ENCODE measurements at places on chromosomes 3 and 15.

DNA sequence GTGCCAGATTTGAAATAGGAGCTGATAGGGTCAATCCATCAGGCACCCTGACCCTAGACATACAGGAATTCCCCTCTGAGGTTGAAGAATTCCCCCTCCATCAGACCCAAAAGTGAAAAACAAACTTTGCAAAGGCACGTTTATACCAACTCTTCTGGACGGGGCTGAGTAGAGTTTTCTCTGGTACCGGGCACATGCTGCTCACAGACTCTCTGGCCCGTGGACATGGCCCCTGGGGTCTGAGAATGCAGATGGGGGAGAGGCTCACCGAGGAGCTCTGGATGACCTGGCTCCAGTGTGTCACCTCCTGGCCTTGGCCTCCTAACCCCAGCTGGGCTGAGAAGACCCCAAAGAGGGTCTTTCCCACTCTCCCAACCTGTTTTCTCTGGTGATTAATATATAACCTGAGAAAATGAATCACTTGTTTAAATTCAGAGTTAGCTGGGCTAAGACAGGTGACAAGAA, 11.2 kb upstream of the LIPC start:
- DNase-seq = no peak

DNA sequence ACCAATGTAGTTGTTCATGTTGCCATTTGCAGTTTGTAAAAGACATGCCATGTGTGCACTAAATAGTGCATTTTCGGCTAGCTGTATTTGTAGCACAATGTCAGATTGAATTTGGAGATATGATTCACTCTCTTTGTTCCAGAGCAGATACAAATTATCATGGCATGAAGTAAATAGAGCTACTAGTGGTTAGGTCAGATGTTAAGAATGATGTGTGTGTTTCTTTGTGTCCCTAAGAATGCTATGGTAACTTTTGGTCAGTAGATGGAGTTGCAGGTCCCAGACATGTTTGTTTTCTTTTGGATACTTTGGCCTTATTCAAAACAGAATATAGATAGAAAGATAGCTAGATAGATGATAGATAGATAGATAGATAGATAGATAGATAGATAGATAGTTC, 595.8 kb downstream of the NLGN1 start:
- no peak for DNase-seq

DNA sequence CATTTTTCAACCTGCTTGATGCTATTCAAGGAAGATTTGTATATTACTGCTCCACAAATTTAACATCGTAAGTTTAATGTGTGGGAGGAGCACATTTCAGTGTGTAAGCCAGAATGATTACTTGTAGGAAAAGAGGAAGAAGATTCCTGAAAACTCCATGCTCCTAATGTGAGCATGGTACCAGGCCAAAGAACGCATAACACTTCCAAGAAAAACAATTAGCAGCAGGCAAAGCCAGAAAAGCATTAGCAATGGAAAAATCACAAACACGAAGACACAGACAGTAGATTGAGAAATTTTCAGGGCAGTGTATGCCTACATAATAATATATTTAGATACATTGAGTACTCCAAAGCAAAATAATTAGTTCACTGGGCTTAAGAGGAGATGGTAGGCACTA, 96.6 kb upstream of the CBLB start:
- no peak for DNase-seq

- no peak for DNase-seq
Observed at GRCh38 chr3:71752831-71753700, 589 bp upstream of the GPR27 start.

DNA sequence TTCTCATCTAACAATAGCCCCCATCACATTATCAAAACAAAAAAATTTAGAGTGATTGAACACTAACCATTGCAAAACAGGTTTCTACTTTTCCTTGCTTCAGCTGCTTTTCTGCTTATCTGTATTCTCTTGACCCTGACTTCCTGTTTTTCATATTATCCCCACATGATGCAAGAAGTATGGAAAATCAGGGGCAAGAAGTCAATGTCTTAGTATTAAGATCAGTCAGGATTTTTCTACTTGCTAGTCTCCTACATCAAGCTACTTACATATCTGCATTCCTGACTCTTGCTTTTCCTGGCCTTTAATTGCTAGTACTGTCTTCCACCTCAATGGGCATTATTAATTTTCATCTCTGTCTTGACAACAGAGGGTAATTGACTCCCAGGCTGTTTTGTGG, 300.2 kb downstream of the OTOL1 start:
- no peak for DNase-seq

- DNase-seq = no peak
Observed at GRCh38 chr3:25442486-25442885, 14.4 kb downstream of the RARB start.

- DNase-seq = no peak
Observed at GRCh38 chr15:70093070-70093469, 4.6 kb downstream of the TLE3 start.

DNA sequence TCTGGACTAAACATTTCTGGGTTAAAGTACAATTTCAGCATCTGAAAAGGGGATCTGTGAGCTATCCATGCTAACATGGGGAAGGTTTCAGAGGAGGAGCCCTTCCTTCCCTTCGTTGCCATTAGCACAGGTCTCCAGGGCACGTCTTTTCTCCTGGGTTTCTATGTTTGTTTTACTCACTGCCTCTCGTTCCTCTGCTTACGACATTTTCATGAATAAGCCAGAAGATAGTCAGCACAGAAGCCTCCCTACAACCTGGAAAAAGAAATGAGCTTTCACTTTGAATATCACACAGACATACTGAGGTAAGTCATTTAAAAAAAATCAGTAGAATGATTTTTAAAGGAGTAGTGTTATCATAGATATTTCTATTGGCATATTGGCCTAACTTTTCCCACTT, 117.2 kb upstream of the KCNMB2 start:
- DNase-seq = no peak
